ENCODE measurements at places on chromosomes 1 and 21.

DNA sequence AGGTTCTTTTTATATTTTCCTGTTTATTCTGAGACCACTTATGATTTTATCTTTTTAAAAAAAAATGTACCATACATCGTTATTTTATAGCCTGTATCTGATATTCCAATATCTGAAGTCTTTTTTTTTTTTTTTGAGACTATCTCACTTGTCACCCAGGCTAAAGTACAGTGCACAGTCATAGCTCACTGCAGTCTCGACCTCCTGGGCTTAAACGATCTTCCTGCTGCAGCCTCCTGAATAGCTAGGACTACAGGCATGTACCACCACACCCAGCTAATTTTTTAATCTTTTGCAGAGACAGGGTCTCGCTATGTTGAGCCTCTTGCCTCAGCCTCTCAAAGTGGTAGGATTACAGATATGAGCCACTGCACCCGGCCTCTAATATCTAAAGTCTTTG lies 25.1 kb downstream of the BCAR3 start:
- no peak for DNase-seq

GRCh38 chr1:150574260-150575071 lies 4.9 kb downstream of the MCL1 start:
- DNase-seq: no peak

DNA sequence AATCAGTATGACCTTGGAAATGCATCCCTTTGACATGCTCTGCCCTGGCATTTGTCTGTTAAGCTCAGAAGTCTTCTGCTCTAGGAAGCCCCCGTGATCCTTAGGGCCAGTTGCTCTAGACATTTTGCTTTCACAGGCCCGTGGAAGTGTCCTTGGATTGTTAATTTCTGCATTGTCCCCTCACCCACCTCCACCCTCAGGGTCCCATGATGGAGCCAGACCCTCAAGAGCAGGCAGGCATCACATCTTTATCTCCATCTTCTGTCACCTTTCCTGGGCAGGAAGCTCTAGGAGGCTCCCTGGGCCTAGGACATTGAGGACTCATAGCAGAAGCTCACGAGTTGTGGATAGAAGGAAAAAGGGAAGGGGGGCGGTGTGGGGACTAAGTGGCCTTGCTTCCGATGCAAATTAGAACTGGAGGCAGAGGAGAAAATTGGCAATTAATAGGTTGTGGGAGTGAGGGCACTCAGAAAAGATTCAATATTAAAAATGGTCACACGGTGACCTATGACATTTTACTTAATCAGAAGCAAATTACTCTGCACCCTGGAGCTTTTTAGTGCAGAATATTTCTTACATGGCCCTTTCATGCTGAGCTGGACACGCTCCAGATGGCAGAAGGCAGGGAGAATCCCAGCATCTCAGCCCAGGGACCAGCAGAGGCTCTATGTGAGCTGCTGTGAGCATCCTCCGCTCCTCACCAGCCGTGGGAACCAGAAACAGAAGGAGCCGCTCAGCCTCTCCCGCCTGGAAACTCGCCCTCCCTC lies 185.0 kb downstream of the MATN1 start:
- DNase-seq: no peak

- DNase-seq: no peak
Observed at GRCh38 chr1:107689159-107689558, 275.8 kb downstream of the VAV3 start.

DNA sequence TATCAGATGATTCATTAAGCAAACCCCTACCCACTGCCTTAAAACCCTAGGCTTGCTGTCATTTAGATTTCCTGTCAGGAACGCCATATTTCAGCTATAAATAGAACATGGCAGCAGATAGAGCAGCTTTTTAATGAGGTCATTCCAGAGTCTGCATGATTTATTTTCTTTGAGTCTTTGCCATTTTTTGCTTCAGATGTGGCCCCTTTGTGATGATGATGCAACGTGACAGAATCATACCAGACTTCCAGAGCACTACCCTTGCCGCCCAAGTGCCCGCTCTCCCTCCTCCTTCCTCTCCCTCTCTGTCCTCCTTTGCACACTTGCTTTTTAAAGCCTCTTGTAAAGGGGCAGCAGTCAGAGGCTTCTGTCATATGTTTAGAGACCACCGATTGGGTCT lies 55.5 kb upstream of the TRIM67 start:
- DNase-seq: no peak

GRCh38 chr1:150012611-150013010 lies 2.1 kb upstream of the OTUD7B start:
- no peak for DNase-seq

DNA sequence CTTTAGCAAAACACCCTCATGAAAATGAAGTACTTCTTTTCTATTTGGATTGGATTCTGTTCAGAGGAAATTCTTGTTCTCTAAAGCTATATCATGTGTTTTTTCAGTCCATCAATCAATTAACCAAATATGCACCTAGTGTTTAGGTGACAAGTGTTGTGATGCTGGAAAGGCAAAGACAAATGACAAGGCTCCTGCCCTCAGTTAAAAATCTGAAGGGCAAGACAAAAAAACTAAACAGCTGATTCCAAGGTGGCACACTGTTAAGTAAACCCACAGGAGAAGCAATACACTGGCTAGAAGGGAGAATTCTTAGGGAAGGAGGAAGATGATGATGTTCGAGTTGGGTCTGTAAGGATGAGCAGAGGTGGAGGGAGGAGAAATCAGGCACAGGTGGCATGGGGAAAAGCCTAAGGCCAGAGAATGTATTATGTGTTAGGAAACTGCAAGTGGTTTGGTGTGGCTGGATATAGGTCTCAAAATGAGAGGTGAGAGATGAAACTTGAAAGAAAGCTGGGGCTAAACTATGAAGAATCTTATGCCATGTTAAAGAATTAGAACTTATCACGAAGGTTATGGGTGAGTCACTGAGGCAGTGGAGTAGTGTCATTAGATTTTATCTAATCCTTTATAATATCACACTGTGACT lies 51.8 kb upstream of the GFI1 start:
- peak; percentile 51 for DNase-seq

DNA sequence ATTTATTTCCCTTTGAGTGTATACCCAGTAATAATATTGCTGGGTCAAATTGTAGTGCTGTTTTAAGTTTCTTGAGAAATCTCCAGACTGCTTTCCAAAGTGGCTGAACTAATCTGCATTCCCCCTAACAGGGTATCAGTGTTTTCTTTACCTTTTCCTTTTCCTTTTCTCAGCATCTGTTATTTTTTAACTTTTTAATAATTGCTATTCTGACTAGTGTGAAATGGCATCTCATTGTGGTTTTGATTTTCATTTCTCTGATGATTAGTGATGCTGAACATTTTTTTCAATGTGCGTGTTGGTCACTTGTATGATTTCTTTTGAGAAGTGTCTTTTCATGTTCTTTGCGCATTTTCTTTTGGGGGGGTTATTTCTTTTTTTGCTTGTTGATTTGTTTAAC lies 374.9 kb upstream of the BRINP3 start:
- DNase-seq: no peak

DNA sequence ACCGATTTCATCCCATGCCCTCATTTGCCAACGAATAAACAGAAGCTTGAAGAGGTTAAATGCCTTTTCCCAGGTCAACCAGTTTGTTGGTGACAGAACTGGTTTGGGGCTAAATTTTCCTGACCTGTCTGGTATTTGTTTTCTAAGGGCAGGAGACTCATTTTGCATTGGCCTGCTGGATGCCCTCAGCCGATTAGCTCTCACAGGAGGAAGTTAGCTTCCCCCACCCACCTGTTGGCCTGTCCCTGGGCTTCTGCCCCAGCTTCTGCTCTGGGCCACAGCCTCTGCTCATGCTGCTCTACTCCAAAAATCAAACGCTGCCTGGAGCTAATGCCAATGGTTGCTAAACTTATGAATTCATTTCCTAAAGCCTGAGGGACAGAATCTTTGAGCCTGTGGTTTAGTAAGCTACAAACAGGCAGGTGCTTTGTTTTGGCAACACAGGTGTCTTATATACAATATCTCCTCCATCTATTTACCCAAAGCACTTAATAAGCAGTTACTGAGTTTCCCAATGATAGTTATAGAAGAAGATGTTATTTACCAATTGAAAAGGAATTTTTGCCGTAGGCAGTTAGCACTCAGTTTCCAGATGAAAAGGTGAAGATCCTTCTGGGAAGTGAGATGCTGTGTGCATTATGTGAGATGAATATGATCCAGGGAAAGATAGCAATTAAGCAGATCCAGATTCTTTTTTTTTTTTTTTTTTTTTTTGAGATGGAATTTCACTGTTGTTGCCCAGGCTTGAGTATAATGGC lies 82.3 kb downstream of the TM2D1 start:
- no peak for DNase-seq

- DNase-seq: no peak
Observed at GRCh38 chr1:221543529-221544120, 198.3 kb downstream of the DUSP10 start.

DNA sequence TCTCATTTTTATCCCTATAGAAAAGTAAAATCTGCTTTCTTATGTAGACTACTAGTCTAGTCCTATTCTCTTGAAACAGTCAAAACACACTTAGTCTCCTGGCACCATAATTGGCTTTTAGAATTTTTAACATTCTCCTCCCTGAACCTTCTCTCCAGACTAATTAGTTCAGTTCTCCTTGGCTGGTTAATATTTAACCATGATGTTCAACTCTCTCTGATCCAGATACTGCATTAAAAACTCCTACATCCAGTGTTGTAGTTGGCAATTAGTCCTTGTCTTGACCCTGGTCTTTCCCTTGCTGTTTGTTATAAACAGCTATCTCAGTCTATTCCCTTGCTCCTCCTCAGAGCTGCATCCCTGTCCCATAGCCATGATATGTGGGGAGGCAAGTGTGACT lies 422.9 kb upstream of the BEND5 start:
- DNase-seq: no peak

DNA sequence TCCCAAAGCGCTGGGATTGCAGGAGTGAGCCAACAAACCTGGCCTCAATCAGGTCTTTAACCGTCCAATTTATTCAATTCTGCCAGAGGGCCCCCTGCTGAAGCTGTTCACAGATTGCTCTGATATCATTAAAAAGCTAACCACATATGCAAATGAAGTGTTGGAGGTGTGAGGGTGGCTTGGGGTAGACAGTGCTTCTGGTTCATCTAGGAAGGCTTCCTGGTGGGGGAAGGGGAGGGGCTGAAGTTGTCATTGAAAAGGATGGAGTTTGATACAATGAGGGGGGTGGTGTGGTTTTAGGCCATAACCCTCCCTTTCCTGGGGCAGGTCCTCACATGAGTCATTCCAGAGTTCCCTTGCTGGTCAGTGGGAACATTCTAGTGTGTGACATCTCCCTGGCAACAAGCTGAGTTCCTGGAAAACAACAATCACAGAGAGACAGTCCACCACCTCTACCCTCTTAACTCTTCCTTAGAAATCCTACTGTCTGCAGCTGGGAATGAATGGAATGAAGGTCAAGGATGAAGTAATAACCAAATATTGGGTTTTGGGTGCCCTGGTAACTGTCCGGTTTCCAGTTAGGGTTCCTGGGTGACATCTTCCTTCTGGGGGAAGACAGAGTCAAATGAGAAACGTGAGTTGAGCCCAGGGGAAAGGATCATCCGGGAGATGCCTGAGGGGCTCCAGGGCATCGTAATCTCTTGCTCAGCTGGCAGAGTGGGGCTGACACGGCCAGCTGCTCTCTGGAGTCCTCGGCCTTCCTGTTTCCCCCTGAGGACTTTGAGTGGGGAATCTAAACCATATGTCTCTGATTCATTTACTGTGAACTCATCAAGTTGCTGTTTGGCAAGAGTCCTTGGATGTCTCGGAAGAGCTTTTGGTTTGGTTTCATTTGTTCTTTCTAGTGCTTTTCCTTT lies 32.2 kb downstream of the BATF3 start:
- no peak for DNase-seq

All from GM12864 (cell line).